Pons (tissue), 1 donor: ENCODE measurements at places on chromosomes 13 and 19.

- no peak for DNase-seq
These were observed 890.1 kb upstream of the PCDH20 start for GRCh38 chr13:62305756-62306155.

DNA sequence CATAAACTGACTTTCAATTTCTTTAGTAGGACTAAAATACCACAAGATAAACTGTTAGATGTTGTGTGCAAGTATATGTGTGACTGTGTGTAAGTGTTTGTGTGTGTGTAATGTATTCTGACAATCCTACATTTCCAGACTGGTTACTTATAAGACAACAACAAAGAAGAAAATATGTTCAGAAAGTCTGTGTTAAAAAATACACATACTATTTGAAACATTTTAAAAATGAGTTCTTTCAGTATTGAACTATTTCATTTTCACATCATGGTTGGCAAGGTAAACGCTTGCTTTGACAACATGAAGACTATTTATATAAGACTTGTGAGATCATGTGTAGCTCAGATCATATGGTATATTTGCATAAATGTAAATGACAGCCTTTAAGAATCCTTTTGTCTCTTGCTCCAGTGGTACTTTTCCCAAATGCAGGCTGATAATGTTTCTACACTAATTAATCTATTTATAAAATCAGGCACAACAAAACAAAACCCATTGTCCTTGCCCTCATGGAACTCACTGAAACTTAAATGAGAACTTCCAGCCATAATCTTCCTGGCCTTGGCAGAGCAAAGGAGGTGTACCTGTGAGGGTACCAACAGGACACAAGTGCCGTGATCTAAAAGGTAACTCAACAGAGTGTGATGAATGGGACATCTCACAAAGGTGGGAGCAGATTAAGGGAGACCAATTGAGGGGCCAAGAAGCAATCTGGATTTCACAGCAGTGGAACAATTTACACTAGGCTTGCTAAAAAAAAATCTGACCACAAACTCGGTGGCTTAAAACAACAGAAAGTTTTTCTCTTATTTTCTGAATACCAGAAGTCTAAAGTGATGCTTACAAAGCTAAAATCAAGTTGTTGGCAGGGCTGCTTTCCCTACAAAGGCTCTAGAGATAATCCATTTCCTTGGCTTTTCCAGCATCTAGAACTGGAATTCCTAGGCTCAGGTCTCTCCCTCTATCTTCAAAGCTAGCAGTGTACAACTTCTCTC lies 349.0 kb downstream of the TBC1D4 start:
- DNase-seq = no peak

DNA sequence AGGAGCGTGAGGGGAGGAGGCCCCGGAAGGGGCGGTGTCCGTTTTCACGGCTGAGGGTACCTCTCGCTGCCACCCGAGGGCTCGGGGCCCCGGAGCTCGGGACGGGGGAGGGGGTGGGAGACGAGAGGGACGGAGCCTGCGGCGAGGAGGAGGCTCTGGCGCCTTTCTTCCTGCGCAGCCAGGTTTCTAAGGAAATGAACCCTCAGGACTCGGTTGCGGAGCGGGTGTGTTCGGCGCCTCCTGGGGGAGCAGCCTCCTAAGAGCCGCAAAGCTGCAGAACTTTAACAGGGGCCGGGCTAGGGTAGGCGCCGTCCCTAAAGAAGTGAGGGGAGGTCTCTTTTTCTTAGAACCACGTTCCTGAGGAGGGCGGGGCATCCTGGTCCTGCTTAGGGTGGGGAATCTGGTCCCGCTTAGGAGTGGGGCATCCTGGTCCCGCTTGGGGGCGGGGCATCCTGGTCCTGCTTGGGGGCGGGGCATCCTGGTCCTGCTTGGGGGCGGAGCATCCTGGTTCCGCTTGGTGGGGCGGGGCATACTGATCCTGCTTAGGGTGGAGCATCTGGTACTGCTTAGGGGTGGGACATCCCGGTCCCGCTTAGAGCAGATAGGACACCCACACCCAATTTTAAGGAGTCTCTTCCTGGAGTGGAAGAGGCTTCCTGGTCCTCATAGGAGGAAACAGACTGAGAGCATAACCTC lies 6.2 kb downstream of the SYT5 start:
- peak; percentile 20 for DNase-seq

- DNase-seq = no peak
These were observed 327.0 kb upstream of the SLITRK5 start for GRCh38 chr13:87344176-87344575.
